ENCODE measurements at places on chromosomes 7 and 10.

GRCh38 chr10:1432161-1432560, 305.2 kb downstream of the ADARB2 start:
- DNase-seq = no peak

- no peak for DNase-seq
Observed at GRCh38 chr7:1990001-1990670, 242.6 kb downstream of the MAD1L1 start.

DNA sequence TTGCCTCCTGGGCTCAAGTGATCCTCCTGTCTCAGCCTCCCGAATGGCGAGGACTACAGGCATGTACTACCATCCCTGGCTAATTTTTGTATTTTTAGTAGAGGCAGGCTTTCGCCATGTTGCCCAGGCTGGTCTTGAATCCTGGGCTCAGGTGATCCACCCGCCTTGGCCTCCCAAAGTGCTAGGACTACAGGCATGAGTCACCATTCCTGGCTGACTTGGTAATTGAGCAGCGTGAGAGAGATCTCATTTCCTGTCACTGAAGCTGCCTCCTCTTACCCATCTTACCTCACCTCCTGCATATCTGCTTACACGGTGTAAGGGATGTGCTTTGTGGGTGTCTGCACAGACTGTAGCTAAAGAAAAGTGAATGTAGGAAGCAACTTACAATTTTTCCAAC, 9.7 kb downstream of the IFIT3 start:
- DNase-seq = peak; percentile 51

- DNase-seq = no peak
Observed at GRCh38 chr7:78850093-78850740, 603.2 kb downstream of the MAGI2 start.

DNA sequence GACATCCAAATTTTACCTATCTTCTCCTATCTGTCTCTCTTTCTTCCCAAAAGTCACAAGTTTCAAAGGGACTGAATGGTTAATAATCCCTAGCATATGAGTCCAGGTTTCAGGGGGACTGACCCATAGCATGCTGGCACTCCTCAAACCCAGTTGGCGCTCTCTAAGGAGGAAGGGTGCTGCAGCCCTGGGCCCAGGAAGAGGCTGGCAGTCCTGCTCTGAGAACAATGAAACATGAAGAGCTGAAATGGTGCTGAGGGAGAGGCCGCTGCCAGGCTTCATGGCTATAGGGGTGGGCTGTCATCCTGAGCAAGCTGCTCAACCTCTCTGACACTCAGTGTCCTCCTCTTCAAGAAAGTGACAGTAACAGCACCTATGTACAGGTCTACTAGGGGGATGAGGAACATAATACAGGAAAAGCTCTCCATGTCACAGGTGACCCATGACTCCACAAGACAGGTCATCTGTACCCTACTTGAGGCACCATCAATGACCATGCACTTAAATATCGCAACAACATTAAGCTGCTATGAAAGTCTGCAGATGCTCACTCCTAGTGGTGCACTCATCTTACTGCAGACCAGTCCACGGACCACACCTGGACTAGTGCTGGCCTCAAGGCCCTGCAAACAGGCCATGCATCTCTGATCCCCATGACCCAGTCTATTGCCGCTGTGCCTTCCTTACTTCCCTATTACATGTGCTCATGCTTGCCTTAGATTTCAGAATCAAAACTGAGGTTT, 17.0 kb downstream of the COBL start:
- no peak for DNase-seq

All from activated T-cell treated with anti-CD3 and anti-CD28 coated beads, Interleukin-2, amount 50 U/mL, for 24 hours (primary cell).